ENCODE measurements at places on chromosomes 7 and 10.

DNA sequence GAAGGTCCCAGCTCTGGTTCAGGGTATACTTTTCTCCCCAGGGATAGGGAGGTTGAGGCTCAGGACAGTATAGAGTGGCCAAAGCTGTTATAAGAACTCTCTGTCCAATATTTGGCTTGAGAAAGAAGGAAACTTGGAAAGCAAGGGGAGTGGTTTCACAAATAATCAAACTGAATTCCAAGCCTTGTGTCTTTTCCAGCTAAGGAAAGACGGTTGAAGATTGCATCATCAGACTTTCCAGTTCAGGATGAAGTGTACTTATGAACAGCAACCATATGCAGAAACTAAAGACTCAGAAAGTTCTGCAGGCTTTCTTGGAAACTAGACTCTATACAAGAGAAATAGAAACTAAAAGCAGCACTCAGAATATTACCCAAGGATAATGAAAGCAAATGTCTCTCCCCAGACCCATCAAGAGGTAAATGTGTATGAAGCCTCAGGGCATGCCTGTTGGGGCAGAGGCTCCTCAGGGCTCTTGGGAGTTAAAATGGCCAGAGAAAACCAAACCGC lies 46.4 kb downstream of the RAMP3 start:
- DNase-seq: no peak

DNA sequence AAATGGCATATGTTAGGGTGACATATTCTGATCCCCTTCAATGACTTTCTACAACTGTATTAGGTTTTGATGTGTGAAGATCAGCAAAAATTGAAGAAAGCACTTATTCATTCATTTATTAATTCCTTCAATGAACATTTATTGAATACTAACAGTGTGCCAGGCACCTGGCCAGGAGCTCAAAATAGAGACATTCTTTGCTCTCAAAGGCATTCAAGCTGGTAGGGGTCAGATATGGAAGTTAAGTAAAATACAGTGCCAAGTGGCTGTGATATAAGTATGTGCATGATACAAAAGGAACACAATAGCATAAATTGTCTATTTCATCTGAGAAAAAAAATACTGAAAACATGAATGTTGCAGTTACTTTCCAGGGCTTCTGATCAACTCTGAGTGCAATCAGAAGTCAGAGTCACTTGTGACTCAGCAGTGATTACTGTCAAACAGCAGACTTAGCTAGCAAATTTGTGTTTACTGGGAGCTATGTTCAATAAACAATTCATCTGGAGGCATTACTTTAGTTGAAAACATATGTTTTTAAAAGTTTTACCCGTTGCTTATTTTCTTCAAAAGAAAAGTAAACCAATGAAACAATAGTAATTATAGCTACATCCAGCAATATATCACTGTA lies 60.4 kb upstream of the CACNB2 start:
- no peak for DNase-seq

GRCh38 chr7:77910124-77910523 lies 111.6 kb downstream of the PHTF2 start:
- no peak for DNase-seq

DNA sequence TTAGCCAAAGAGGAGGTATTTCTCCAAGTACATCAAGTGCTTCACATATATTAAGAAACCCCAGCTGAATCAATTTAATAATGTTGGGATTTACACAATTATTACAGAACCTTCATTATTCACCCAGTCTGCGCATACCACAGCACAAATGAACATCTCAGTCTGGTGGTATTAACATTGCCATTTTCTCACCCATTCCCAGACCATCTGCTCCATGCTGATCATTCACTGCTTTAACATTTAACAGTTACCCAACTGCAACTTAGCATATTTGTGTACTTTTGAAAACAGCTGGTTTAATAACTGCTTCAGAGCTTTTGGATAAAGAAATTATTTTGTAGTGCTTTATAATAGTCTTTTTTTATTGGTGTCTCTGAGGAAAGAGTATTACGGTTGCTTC lies 1072.1 kb downstream of the NXPH1 start:
- no peak for DNase-seq

DNA sequence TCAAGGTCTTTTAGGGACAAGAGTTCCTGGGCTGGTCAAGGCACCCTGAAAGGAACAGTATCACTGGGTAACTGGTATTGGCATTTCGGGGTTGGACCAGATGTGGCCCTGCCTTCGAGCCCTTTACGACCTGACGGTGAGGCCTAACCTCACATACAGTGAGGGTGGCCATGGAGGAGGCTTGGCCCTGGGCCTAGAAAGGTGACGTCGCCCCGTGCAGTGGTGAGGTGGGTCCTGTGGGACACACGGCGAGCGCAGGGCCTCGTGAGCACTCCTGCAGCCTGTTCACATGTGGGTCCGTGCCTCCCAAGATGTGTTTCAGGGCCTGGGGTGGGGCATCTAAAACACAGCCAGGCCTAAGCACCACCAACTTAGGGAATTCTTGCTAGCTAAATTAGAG lies 36.1 kb downstream of the CRHR2 start:
- DNase-seq: no peak

- DNase-seq: peak; percentile 62
Observed at GRCh38 chr10:119538632-119539358, 3.7 kb downstream of the RGS10 start.

DNA sequence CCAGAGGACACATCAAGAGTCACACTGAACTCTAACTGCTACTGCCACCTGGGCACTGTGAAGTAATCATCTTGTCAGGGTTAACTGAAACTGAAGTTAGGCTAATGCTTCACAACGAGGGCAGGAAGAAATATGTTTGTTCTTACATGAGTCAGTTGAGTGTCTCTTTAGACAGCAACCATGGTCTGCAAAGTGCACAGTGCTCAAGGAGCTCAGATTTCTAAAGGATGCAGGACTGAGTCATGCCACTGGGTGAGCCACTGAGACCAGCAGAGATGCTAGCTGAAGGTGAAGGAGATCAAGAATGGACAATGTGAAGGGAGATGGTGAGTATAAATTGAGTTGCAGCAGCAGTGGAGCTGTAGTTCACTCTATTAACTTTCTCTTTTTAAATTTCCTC lies 76.0 kb upstream of the CTTNBP2 start:
- no peak for DNase-seq

DNA sequence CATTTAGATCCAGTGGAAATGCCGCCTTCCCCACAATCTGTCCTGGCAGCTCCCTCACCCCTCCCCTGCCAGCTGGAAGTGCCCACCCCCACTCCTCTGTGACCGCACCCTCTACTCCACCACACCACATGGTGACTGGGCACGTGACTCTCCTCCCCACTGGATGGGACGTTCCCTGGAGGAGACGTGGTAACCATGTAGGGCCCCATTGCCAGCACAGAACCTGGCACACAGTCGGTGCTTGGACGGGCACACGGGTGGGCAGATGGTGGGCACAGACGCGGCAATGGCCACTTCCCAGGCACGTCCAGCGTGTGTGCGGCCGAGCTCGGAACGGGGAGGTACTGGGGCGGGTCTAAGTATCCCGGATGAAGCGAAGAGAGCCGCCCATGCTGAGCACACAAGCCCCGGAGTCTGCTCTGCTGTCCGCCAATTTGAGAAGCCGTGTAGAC lies 245.6 kb downstream of the MAD1L1 start:
- no peak for DNase-seq

DNA sequence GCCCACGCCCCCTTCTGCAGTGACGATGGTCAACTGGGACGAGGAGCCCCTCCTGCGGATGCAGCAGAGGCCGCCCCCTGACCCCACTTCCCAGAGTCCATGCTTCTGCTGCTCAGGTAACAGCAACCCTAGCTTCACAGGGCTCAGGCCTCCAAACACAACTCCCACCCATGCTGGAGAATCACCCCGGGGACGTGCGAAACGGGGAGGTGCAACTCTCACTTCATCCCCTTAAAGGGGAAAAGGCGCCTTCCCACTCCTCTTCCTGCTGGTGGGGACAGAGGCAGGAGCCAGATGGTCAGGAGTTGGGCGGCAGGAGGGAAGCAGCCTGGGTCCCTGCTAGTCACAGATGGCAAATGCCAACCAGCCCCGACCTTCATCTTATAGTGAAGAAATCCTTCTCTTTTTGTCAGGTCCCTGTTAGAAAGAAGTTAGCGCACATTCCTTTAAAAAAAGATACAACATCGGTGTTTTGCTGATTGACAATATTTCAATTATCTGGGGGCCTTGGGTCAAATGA lies 155.4 kb downstream of the DIP2C start:
- DNase-seq: peak; percentile 56

- no peak for DNase-seq
Observed at GRCh38 chr7:14294637-14295036, 305.2 kb upstream of the ETV1 start.

DNA sequence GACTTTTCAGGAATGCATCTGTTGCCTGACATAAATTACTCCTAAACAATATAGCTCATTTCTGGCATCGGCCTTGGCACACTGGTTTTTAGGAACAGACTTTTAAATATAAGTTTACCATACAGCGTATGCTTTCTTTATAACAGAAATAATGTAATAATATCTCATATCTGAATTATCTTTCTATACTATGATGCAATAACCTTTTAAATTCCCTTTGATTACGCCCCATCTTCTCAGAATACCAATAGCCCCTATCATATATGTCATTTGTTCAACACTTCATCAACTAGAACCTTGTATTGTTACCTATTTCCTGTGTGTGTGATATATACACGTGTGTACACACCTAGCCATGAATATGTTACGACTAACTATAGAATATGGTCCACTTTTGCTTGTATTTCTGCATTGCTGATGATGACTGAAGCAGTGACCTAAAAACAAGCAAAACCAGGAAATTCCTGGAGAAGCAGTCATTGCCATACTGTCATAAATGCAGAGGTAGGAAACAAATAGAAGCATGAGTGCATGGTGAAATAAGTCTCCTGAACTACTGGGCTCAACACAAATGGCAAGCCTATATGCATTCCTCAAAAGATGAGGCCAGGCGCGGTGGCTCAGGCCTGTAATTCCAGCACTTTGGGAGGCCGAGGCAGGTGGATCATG lies 618.4 kb upstream of the NRP1 start:
- no peak for DNase-seq

- DNase-seq: no peak
Observed at GRCh38 chr10:52256832-52257691, 57.0 kb upstream of the DKK1 start.

- no peak for DNase-seq
Observed at GRCh38 chr10:11499425-11500071, 111.9 kb downstream of the USP6NL start.

GRCh38 chr7:56105508-56105907 lies 768 bp downstream of the CHCHD2 start:
- no peak for DNase-seq

- no peak for DNase-seq
Observed at GRCh38 chr10:128045833-128046120, 80.4 kb downstream of the MKI67 start.

DNA sequence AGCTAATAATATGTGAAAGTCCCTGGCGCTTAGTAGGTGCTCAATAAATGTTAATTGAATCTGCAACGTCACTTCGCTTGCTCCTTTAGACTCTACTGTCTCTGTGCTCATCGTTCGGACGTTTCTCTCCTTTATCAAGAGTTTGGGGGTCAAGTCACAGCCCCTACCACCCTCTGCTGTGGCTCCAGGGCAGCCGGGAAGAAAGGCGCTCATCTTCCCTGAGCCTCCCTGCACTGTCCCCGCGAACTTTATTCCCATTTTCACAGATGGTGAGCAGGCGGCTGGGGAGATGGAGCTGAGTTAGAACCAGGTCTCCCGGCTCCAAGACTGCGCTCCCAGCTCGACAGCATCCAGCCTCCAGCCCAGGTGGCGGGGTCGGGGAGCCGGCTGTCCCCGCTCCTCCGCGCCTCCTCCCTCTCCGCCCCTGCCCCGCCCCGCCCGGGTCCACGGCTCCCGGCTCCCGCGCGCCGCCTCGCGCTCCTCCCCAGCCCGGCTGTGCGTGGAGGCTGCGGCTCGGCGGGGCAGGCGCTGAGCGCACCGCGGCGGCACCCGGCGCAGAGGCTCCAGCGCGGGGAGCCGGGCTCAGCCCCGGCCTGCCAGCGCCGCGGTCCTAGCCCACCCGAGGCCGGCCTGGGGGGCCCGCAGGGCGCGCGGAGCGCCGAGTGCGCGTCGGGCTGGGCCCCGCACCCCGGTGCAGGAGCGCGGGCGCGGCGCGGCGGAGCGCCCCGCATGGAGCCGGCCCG lies at the start of gene CLEC2L:
Gene CLEC2L, plus strand, starts transcription at position 487 of the 743 bp plus-strand sequence. Its CDS starts 243 bp downstream, at position 730.
- DNase-seq: no peak

DNA sequence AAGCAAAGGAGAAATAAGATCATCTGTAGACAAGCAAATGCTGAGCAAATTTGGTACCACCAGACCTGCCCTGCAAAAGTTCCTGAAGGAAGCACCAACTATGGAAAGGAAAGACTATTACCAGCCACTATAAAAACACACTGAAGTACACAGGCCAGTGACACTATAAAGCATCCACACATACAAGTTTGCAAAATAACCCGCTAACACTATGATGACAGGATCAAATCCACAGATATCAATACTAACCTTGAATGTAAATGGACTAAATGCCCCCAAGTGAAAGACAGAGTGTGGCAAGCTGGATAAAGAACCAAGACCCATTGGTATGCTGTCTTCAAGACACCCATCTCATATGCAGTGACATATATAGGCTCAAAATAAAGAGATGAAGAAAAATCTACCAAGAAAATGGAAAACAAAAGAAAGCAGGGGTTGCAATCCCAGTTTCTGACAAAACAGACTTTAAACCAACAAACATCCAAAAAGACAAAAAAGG lies 18.2 kb upstream of the PDK4 start:
- no peak for DNase-seq

- no peak for DNase-seq
Observed at GRCh38 chr7:81308643-81309322, 389.9 kb upstream of the SEMA3C start.

- no peak for DNase-seq
Observed at GRCh38 chr10:32371101-32371500, 24.1 kb upstream of the EPC1 start.

DNA sequence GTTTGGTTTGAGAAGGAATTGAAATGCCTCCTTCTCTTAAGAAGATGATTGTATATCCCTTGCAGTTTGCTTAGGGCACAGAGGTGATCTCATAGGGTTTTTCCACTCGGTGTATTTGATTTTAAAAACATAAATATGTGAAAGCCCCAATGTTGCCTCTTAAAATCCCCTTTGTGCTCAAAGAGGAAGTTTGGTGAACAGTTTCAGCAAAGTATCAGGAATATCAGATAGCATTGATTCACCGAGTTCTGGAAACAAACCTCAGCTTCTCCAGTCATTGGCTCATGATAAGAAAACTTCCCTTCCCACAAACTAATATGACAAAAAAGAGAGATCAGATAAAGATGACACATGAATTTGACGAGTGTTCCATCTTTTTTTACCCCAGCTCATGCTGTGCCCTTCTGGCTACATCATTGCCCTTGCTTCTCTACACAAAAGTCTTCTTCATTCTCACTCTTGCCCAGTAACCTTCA lies 20.1 kb upstream of the SMNDC1 start:
- DNase-seq: no peak

- no peak for DNase-seq
Observed at GRCh38 chr7:45217358-45217757, 59.8 kb downstream of the RAMP3 start.

- peak; percentile 87 for DNase-seq
Observed at GRCh38 chr10:119505131-119505551, 37.4 kb downstream of the RGS10 start.
